Activated CD8-positive, alpha-beta memory T cell treated with anti-CD3 and anti-CD28 coated beads, Interleukin-2, amount 10 ng/mL, durations not matched to agents 7 days and 5 days (primary cell): ENCODE measurements at places on chromosomes 7 and 10. TPM values are rescaled to one million over a fixed set of nuclear protein-coding genes. Genes with fewer than 3 reads are reported as not detected.

Gene ALOX5
- 1.9 TPM for total RNA-seq

DNA sequence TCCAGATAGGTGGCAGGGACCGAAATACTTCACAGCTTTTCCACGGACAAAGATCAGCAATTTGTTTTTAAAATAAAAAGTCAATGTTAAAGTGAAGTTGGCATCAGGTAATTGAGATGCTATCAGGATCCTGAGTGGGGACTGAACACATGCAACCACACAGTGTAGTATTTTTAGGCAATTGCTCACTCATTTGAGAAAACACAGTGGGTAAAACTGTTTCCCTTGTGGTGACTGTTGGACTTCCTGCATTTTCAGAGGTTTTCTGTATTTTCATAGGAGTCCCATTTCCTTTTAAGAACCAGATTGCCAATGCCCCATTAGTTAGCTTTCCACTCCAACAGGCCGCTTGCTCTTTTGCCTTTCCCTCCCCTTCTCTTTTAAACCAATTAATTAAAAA, 159.5 kb upstream of the ZNF32 start:
- peaks cover 45% of the 10 kb centered on the region for H3K4me1 ChIP-seq
- DNase-seq, result peak; percentile 48
- no peak overlapping the region for H3K4me3 ChIP-seq
- H3K36me3 ChIP-seq, result peaks cover 9% of the 10 kb centered on the region

DNA sequence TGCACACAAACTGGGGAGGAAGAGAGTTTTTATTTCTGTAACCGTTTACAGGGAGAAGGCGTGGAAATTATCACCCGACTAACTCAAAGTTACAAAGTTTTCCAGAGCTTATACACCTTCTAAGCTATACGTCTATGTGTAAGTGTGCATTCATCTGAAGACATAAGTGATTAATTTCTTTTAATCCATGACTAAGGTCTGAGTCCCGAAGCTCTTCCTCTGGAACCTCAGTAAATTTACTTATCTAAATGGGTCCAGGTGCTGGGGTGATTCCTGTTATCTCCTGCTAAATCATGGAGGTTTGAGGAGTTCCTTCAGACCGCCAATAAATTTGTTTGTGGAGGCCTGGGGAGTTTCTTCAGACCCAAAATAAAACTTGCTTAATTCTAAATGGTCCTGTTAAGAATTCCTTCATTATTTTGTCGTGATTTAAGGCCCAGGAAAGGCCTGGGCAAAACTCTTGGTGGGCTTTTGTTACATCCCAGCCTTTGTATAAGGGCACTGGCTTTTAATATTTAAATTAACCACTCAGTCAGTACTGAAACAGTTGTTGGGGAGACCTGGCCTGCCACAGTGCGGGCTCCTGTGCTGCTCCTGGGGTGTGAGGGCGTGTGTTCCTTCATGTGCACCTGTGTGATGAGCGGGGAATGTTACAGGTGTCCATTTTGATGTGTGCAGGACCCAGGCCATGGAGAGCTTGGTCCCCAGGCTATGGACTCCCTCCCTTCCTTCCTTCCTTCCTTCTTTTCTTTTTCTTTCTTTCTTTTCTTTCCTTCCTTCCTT, 5.8 kb upstream of the METTL27 start:
- H3K36me3 ChIP-seq, result no peaks in the 10 kb centered on the region
- no peak for DNase-seq
- no peak overlapping the region for H3K4me3 ChIP-seq
- H3K27ac ChIP-seq, result no peak overlapping the region

Gene ADRA2A
- not detected for total RNA-seq

Gene CRHR2
- total RNA-seq, result not detected

GRCh38 chr7:45086331-45087065, 2.3 kb downstream of the NACAD start:
- no peaks in the 10 kb centered on the region for H3K36me3 ChIP-seq
- H3K27ac ChIP-seq, result no peak overlapping the region
- peaks cover 19% of the 10 kb centered on the region for H3K27me3 ChIP-seq

DNA sequence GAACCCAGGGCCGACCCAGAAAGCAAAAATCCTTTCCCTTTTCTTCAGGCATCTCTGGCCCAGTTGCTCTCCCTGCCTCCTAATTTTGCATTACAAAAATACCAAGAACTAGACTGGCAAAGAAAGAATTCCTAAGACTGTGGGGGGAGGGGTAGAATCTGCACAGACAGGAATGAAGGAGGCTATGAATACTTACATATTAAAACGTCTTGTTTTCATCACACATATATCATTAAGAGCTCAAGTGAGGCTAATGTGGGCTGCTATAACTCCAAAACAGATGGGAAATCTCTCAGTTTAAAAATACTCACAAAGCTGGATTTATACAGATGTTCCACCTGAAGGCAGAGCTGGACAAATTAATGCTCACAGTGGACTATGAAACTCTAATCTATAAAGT, 29.2 kb upstream of the MKX start:
- peaks cover 69% of the 10 kb centered on the region for H3K27me3 ChIP-seq
- no peak overlapping the region for H3K27ac ChIP-seq

GRCh38 chr7:2662273-2663120, 25.5 kb upstream of the AMZ1 start:
- no peak overlapping the region for H3K4me3 ChIP-seq
- H3K4me1 ChIP-seq, result peaks cover 2% of the 10 kb centered on the region
- no peak overlapping the region for H3K27ac ChIP-seq
- no peaks in the 10 kb centered on the region for H3K36me3 ChIP-seq

Gene HMX2
- not detected for total RNA-seq

Gene CALD1
- 0.47 TPM for total RNA-seq

- peaks cover 11% of the 10 kb centered on the region for H3K4me1 ChIP-seq
- peaks cover 34% of the 10 kb centered on the region for H3K27me3 ChIP-seq
- no peak overlapping the region for H3K4me3 ChIP-seq
- no peaks in the 10 kb centered on the region for H3K36me3 ChIP-seq
- no peak for DNase-seq
These were observed 13.7 kb downstream of the NEUROG3 start for GRCh38 chr10:69559525-69559924.

GRCh38 chr10:95745501-95745900, 10.5 kb upstream of the ENTPD1 start:
- H3K27me3 ChIP-seq, result peaks cover 14% of the 10 kb centered on the region
- peaks cover 23% of the 10 kb centered on the region for H3K36me3 ChIP-seq
- H3K4me3 ChIP-seq, result no peak overlapping the region
- peaks cover 15% of the 10 kb centered on the region for H3K4me1 ChIP-seq

- H3K27ac ChIP-seq, result no peak overlapping the region
- DNase-seq, result no peak
- H3K36me3 ChIP-seq, result no peaks in the 10 kb centered on the region
- H3K27me3 ChIP-seq, result peaks cover 17% of the 10 kb centered on the region
- no peak overlapping the region for H3K4me3 ChIP-seq
These were observed 45.8 kb upstream of the PRSS58 start for GRCh38 chr7:142303650-142304049.

DNA sequence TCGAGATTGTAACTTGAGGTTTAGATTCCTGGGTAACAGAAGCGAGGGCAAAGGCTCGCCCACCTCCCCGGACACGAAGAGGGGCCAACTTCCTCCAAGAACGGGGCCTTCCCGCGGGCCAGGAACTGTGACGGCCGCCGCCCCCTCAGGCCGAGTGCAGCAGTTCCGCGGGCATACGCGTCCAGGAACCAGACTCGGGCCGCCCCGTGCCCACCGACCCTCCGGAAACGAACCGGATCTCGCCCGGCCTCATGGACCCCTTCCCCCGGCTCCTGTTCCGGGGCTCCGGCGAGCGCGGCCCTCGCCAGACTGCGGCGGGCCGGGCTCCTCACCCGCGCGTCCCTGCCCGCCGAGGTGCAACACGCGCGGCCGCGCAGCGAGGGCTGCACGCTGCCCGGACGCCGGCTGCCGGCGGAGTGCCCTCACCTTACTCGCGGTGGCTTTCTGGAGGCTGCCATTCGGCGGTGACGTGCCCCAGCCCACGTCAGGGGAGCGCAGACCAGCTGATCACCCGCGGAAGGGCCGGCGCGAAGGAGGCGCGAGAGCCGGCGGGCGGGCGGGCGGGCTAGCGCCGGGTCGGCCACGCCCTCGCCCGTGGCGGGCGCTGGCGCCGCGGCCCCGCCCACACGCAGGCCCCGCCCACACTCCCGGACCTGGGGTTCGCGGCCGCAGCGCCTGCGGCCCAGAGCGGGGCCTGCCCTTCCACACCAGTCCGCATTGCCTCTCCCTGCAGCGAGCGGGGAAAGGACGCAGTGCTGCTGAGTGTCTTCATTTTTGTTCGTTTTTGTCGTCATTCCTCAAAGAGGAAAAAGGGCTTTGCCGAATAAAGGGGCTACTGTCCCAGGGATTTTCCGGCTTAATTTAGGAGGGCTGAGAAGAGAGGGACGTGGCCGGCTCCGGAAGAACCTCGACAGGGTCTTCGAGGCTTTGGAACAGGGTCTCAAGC, at the start of gene XPNPEP1:
TSS of gene XPNPEP1 (minus strand) at position 536 of the 946 bp plus-strand sequence. CDS start at position 458, 78 bp downstream.
- H3K27ac ChIP-seq, result peak within 1 kb of the TSS; percentile 86
- no peaks in the 10 kb centered on the region for H3K27me3 ChIP-seq
- H3K36me3 ChIP-seq, result peaks cover 26% of the 10 kb centered on the region

DNA sequence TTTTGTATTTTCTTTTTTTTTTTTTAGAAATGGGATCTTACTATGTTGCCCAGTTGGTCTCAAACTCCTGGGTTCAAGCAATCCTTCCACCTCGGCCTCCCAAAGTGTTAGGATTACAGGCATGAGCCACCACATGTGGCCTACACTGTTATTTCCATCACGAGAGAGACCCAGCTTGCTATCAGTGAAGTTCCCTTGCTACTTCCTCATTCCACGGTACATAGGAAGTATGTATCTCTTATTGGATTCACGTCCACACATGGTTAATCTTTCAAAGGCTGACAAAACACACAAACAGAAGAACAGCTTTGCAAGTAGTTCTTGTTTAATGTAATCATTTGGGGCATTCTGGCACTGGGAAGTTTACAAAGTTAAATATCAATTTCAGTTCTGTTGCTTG, 50.9 kb downstream of the DCLRE1A start:
- no peak overlapping the region for H3K4me3 ChIP-seq
- H3K27me3 ChIP-seq, result peaks cover 33% of the 10 kb centered on the region
- DNase-seq, result no peak
- no peaks in the 10 kb centered on the region for H3K36me3 ChIP-seq

DNA sequence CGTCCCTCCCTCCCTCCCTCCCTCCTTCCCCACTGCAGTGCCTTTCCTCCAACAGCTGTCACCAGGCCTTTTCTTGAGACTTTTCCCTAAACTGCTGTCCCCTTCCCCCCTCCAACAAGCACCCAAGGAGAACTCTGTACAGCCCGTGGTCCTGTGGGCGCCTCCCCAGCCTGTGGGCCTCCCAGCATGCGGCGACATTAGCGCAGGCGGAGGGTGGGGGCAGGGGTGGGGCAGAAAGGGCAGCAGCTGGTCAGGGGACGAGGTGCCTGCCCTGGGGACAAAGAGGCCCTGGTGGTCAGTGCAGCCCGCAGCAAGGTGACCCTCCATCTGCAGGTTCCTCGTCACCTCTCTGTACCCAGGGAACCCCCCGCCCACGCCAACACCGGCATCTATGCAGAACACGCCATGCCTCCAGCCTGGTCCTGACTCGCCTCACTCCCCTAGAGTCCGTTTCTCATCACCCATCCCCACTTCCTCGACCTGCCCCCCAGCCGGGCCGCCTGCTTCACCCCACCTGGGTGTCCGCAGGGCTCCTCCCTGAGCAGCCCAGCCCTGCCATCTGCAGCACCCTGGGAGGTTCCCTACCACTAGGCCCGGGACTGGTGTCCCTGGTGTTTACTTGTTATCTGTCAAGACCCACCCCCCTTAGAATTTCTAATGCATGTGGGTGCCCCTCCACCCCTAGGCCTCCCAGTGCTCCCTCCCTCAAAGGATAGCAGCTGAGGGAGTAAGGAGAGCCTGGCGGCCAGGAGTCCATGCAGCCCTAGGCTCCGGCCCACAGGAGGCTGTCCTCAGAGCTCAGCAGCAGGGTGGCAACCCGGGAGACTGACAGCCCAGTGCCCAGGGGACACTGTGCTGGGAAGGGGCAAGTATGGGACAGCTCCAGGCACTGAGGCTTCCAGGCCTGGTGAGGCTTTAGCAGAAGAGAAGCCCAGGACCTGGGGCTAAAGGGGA, 147.8 kb downstream of the ARHGAP22 start:
- peak; percentile 16 for DNase-seq
- H3K27ac ChIP-seq, result no peak overlapping the region
- H3K4me3 ChIP-seq, result no peak overlapping the region
- no peaks in the 10 kb centered on the region for H3K36me3 ChIP-seq
- no peaks in the 10 kb centered on the region for H3K4me1 ChIP-seq

DNA sequence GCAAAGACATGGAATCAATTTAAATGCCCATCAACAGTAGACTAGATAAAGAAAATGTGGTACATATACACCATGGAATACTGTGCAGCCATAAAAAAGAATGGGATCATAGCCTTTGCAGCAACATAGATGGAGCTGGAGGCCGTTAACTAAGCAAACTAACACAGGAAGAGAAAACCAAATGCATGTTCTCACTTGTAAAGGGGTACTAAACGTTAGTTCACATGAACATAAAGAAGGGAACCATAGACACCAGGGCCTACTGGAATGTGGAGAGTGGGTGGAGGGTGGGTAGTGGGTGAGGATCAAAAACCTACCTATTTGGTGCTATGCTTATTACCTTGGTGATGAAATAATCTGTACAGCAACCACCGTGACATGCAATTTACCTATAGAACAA, 78.4 kb upstream of the GSDME start:
- H3K36me3 ChIP-seq, result peaks cover 57% of the 10 kb centered on the region
- H3K27ac ChIP-seq, result peak overlapping the region; percentile 72
- peaks cover 53% of the 10 kb centered on the region for H3K4me1 ChIP-seq
- DNase-seq, result no peak
- H3K27me3 ChIP-seq, result no peaks in the 10 kb centered on the region
- H3K4me3 ChIP-seq, result no peak overlapping the region

Gene TRIM50
- total RNA-seq, result not detected

DNA sequence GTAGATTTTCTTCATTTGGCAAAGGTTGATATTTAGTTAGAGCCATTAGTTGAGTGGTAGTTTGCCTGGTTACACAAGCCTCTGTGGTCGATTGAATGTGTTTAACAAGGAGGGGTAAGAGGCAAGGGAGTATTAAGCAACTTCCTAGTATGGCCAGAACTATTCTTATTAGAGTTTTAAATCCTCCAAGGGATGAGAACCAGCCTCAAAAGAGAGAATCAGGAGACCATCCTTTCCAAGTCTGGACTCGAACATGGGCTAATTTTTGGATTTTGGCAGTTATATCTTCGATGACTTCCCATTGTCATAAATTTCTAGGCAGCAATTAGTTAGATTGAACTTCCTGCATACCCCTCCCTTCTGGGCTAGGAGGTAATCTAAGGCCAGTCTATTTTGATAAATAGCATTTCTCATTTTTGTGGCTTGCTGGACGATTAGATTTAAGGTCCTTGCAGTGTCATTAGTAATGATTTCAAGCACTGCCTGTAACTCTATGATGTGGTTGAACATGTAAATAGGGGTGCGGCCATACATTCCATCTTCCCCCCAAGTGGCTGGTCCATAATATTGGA, 219.5 kb upstream of the KCND2 start:
- DNase-seq, result no peak
- no peak overlapping the region for H3K4me3 ChIP-seq
- H3K27me3 ChIP-seq, result no peaks in the 10 kb centered on the region
- no peak overlapping the region for H3K27ac ChIP-seq

Gene EFCAB10
- not detected for total RNA-seq

Gene EPO
- total RNA-seq, result not detected

GRCh38 chr10:26697922-26698608, 564 bp downstream of the PDSS1 start:
- H3K4me3 ChIP-seq, result peak overlapping the region; percentile 95
- no peak for DNase-seq
- H3K27me3 ChIP-seq, result no peaks in the 10 kb centered on the region

- H3K27me3 ChIP-seq, result peaks cover 20% of the 10 kb centered on the region
- DNase-seq, result no peak
- H3K36me3 ChIP-seq, result no peaks in the 10 kb centered on the region
- peaks cover 13% of the 10 kb centered on the region for H3K4me1 ChIP-seq
- no peak overlapping the region for H3K4me3 ChIP-seq
These were observed 126.2 kb upstream of the KCTD7 start for GRCh38 chr7:66502230-66503035.

- peaks cover 6% of the 10 kb centered on the region for H3K36me3 ChIP-seq
- no peak for DNase-seq
- H3K4me1 ChIP-seq, result peaks cover 33% of the 10 kb centered on the region
These were observed 23.3 kb downstream of the ADAP1 start for GRCh38 chr7:930975-931758.
